CD4-positive, alpha-beta T cell treated with Interleukin-6 at 100 ng/mL for 8 hours (primary cell): ENCODE measurements at places on chromosomes 7 and 10.

GRCh38 chr10:71547312-71547711, 150.6 kb downstream of the CDH23 start:
- DNase-seq: no peak

GRCh38 chr10:100339236-100339635, 7.8 kb upstream of the SCD start:
- no peak for DNase-seq

- DNase-seq: no peak
Measured at GRCh38 chr7:117217106-117218035, 105.5 kb downstream of the WNT2 start.

DNA sequence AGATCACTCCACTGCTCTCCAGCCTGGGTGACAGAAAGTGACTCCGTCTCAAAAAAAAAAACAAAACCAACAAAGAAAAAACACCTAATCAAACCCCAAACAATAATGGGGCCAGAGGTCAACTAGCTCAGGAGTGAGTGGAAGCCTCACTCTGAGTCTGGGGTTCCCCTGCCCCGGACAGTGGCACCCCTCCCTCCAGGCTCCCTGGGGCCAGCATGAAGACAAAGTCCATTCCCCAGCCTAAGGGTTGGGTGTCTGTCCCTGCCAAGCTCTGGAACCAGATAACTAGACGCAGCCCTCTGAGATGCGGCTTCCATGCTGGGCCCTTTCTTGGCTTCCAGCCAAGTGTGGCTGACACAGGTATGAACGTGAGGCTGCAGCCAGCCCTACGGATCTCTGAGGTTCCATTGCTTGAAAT, 1.7 kb upstream of the FUOM start:
- no peak for DNase-seq

GRCh38 chr7:141275350-141275749, 201.5 kb downstream of the TMEM178B start:
- DNase-seq: no peak

- no peak for DNase-seq
Measured at GRCh38 chr10:71582019-71582418, 137.6 kb downstream of the C10orf105 start.

GRCh38 chr10:80196270-80196949, 8.9 kb downstream of the ANXA11 start:
- peak; percentile 75 for DNase-seq

GRCh38 chr7:149126662-149127266, 640 bp upstream of the ZNF425 start:
- peak; percentile 48 for DNase-seq

- no peak for DNase-seq
Measured at GRCh38 chr7:102096012-102096332, 190.7 kb upstream of the SH2B2 start.

- no peak for DNase-seq
Measured at GRCh38 chr10:130652544-130652943, 516.4 kb downstream of the GLRX3 start.

DNA sequence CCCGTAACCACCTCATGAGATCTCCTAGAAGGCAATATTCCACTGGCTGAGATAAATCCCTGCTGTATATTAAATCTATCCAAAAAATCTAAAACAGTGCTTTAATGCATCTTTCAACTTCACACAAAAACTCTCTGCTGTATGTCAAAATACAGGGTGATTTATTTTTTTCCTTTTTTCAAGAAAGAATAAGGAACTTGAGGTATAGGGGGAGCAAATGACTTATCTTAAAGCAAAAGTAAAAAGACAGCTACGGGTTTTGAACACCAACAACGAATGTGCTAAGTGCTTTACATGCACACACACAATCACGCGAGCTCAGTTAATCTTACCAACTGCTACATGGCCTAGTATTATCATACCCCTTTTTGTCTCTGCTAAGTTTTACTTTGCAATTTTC, 168.9 kb upstream of the PHF14 start:
- DNase-seq: no peak

- peak; percentile 56 for DNase-seq
Measured at GRCh38 chr10:118241229-118242137, 100.6 kb downstream of the FAM204A start.

GRCh38 chr7:20314198-20314597, 16.5 kb upstream of the ITGB8 start:
- DNase-seq: no peak

DNA sequence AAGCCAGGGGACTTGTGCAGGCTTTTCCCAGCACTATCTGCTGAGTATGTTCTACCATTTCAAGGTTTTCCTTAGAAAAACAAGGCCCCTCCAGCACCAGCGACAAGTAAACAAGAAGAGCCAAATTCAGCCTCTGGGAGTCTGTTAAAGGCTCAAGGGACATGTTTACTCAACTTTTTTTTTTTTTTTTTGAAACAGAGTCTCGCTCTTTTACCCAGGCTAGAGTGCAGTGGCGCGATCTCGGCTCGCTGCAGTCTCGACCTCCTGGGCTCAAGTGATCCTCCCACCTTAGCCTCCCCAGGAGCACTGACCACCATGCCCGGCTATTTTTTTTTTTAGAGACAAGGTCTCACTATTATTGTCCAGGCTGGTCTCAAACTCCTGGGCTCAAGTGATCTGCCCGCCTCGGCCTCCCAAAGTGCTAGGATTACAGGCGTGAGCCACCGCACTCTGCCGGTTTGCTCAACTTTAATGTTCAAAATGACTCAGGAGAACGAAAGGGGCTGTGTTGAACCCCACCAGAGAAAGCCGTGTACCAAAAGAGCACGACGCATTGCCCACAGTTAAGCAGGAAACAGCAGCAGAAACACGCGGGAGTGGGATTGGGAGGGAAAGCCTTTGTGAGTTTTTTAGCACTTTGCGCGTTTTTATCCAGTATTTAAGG, 772 bp downstream of the PRDX3 start:
- DNase-seq: no peak

DNA sequence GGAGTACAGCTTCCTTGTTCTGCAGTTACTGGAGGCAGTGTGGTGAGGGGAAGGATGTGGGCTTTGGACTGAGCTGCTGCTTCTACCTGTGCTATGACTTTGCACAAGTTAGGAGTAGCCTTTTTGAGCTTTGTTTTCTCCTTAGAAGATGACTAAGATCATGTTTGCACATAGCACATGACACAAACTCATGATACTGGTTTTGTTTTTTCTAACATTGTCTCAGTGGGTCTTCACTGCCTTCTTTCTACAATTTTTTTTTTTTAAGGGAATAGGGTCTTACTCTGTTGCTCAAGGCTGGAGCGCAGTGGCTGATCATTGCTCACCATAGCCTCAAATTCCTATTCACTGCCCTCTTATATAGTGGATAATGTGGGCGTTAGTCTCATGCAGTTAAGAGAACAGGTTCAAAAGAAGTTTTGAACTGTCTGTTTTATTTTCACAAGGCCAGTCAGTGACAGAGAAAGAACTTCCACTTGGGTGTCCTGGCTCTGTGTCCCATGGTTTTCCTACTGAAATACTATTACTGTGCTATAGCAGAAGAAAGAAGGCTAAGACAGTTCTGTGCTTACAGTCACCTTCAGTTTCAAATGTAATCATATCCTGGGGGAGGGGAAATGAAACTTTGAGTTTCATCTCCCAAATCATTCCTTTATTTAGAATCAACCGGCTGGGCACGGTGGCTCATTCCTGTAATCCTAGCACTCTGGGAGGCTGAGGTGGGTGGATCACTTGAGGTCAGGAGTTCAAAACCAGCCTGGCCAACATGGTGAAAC, 72.0 kb downstream of the KAT6B start:
- peak; percentile 33 for DNase-seq

DNA sequence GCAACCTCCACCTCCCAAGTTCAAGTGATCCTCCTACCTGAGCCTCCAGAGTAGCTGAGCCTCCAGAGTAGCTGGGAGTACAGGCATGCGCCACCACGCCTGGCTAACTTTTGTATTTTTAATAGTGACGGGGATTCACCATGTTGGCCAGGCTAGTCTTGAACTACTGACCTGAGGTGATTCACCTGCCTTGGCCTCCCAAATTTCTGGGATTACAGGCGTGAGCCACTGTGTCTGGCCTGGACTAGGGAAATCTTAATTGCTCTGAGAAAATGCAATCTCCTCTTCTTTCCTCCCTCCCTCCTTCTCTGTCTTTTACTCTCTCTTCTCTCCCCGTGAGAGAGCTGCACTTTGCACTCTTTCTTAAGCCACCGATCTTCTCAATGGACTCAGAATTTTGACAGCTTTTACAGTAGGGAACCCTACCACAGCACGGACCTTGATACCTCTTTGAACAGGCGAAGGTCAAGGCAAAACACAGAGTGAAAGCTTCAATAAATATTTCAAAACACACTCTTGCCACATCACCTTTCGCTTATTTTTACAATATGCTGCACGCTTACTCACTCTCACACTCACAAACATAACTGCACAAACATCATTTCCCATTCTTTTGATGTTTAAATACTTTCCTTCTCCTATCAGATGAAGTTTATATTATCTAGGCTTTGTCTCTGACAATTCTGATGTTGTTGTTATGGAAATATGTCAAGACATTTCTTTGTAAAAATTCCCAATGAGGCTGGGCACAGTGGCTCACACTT, 173.4 kb upstream of the NRP1 start:
- no peak for DNase-seq

DNA sequence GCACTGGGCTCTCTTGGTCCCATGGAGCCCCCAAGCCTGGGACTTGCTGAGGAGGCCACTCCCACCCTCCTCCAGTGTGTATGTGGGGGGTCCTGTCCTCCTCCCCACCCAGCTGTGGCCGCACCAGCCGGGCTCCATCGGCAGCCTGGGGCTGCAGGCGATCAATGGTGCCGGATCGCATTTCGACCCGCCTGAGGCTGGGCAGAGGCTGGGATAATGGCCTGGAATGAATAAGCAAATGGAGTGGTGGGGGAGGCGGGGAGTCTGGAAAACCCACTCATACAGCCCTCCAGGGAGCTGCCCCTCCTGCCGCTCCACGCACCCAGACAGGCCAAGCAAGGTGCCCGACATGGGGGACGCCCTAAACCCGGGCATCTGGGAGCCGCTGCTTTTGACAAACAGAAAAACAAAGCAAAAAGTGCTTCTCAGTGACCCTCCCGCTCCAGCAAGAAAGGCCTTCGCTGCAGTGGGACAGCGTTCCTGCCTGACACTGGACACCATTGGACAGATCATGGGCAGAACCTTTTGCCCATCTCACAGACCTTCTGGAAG, 160.5 kb downstream of the NRF1 start:
- DNase-seq: no peak

DNA sequence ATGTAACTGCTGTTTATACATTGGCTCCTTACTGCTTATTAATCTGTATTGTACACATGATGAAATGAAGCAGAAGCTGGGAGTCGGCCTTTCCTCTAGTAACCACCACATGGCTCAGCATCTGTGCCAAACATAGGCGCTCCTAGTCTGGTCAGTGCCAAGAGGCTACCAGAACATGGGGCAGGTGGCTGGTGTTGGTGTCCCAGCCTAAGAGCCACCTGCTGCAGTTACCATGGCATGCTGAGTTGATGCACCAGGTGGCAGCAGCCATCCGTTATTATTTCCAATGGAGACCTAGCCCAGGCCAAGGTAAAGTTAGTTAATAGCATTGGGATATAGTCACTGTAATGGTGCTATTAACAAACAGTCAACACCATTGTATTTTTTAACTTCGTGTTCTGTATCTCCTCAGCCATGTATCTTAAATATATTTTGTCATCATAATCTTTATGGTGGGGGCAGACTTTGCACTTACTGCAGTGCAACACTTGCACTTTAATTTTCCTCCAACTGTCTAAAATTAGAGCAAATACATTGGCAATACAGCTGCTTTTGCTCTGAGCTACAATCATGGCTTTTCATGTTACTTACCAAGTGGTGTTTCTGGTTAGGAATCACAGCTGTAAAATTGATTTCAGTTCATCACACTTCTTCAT, 33.1 kb downstream of the HBP1 start:
- no peak for DNase-seq

- no peak for DNase-seq
Measured at GRCh38 chr7:71495828-71496227, 363.9 kb downstream of the GALNT17 start.

GRCh38 chr10:80421050-80421706, 12.8 kb downstream of the PRXL2A start:
- DNase-seq: no peak
